ENCODE measurements at places on chromosomes 1 and 21.

- no peak for DNase-seq
Measured at GRCh38 chr1:30810416-30811080, 53.0 kb upstream of the LAPTM5 start.

GRCh38 chr1:5620418-5620817, 371.8 kb downstream of the NPHP4 start:
- DNase-seq: no peak

- no peak for DNase-seq
Measured at GRCh38 chr21:46189213-46189958, 5.1 kb upstream of the SPATC1L start.

- DNase-seq: no peak
Measured at GRCh38 chr1:81554108-81554507, 246.6 kb upstream of the ADGRL2 start.

GRCh38 chr1:4086921-4087320, 186.8 kb upstream of the C1orf174 start:
- no peak for DNase-seq

DNA sequence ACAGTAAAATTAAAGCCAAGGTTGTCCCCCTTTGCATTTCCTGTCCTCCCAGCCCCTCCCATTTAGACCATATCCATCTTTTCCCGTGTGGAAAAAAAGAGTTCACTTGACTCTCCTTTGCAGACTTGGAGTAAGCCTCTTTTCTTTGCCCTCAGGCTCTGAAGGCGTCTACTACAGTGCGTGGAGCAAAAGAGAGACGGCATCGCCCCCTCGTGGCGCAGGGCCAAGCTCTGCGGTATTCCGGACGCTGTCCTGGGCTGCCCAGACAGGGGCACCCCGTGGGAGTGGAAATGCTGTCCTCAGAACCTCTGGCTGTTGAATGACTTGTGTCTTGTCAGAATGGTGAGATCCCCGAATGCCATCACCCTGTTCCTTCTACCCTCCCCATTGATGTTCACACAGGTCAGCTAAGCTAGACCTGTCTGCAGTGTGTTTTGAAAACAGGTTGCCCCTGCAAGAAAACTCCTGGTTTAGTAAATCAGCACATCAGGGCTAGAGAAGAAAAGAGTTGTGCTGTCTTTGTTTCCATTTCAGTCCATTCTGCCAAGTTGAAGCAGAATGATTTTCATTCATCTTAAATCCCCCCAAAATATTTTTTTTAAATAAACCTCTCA, 12.3 kb upstream of the GJA8 start:
- peak; percentile 45 for DNase-seq

- DNase-seq: no peak
Measured at GRCh38 chr21:17660862-17661261, 48.2 kb upstream of the BTG3 start.

GRCh38 chr1:157277281-157277680, 139.1 kb upstream of the ETV3 start:
- no peak for DNase-seq

DNA sequence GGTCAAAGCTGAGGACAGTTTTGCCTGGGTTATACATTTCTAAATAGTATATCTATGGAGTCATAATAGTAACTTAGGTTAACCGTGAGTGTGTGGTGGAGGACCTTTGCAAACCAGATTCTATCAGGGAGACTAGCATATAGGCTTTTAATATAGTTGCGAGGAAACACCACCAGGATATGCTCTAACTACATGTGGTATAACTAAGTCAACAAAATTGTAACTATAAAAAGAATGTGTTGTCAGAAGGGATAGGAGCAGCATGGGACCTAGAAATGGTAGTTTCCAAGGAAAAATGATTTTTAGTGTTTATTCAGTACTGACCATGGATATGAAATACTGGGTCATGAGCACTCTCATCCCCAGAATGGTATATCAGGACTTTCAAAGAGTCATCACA, 338.1 kb downstream of the TGFB2 start:
- no peak for DNase-seq

DNA sequence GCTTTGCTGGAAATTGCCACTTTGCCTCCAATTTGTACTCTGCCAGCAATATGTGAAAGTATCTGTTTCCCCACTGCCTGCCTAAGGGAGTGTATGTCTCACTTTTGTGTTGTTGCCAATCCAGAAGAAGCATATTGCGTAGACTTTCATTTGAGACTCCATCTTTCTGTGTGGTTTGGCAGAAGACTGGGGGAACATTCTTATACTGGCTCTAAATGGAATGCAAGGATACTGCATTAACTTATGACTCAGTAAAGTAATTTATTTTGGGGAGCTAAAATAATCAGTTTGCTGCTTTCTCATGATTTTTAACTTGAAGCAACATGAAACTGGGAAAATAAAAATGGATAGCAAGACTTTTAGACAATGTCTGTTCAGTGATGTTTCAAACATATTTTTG, 107.7 kb upstream of the TMPRSS2 start:
- no peak for DNase-seq

GRCh38 chr1:8351693-8352470, 34.0 kb downstream of the SLC45A1 start:
- DNase-seq: no peak

- DNase-seq: no peak
Measured at GRCh38 chr1:209742409-209743144, 13.3 kb upstream of the TRAF3IP3 start.

DNA sequence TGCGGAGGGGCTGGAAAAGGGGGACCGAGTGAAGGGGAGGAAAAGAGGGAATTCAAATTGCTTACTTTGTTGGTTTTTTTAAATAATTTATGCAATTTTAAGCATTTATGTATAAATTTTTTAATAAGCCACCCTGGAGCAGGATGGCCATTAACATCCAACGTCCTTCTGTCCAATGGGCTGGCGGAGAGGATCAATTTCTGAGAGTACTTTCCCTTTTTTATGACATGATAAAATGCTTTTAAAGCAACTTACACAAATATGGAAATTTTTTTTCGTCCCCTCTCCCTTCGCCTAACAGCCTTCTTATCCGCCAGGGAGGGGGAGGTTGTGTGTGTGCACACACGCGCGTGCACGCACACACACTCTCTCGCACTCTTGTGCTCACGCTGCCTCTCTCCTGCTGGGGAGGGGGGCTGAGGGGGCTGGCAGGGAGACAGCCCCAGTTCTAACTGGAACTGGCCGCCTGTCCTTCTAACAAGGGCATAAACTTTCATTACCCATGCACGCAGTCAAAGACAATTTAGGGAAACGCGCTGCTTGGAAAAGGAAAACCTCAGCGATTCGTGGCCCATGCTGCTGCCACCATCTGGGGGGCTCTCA, 123.2 kb downstream of the CASZ1 start:
- no peak for DNase-seq

GRCh38 chr1:217494767-217495166, 136.1 kb downstream of the GPATCH2 start:
- DNase-seq: no peak

DNA sequence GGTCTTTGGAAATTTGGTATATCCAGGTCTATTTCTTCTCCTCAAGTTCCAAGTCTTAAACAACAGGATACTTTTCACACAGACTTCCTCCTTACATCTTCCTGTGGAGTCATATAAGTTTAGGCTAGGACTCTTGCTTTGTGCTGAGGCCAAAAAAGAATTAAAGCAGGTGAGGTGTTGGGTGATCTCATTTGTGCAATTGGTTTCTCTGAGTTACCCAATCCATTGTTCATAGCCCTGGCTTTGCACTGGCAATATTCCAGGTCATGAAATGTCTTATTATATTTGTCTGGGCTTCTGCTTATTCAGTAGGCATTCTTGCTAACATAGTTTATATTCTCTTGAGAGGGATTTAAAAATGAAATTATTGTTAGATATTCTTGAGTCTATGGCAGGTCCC, 14.1 kb upstream of the KIAA0040 start:
- no peak for DNase-seq

DNA sequence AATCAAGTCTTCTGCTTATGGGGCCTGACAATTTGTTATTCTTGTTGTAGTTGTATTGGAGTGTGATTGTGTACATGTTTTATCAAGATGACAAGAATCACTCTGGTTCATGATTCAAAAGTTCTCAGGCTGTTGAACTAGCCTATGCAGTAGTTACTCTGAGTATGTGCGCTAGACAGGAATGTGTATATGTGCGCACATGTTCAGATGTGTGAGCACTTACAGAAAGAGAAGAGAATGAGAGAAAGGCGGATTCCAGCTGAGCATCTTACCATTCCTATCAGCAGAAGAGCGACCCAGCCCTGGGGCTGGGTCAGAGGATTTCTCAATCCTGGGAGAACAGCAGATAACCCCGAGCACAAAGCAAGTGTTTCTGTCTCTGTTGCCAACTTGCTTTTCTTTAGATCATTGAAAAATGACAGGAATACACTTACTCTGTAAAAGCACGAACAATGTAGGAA, 110.8 kb upstream of the HOOK1 start:
- no peak for DNase-seq

DNA sequence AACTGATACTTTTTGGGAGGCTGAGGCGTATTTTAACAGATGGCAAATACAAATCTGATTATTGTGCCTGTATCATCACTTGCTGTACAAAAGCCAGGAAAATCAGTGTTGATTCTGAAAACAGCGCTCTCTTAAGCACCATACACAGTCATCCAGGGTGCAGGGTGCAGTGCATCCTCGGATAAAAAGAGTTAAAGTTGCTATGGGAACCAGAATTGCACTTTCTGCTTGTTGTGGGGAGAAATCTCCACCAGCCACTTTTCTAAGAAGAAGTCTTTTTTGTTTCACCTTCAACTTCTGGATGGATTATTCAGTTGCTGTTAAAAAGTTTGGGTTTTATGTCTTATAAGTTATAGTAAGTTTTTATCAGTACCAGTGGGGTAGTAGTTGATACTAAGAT, 3.8 kb downstream of the LAMC1 start:
- DNase-seq: no peak

DNA sequence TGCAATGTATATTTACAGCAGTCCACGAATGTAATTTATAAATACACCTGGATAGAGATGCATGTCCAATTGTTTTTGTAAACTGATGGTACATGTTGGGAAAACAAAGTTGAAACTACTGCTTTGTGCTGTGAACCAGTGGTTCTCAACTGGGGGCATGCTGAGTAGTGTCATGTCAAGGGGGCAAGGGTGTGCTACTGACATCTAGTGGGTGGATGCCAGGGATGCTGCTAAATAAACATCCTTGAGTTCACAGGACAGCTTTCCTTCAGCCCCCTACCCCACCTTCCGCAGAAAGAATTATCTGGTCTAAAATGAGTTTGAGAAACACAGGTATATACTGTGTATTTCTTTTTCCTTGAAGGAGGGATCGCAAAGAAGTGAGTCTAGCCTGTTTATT, 95.9 kb downstream of the RASAL2 start:
- DNase-seq: no peak

Measured in stimulated activated CD4-positive, alpha-beta T cell treated with anti-CD3 and anti-CD28 coated beads, Interleukin-15, amount 100 ng/mL, for 1 hour (primary cell).